ENCODE measurements at places on chromosomes 16 and 17. TPM values are rescaled to one million over a fixed set of nuclear protein-coding genes. Genes with fewer than 3 reads are reported as not detected.

The MRM3 gene
- 9.9 TPM for total RNA-seq

The SLFN14 gene
- total RNA-seq: 0.48 TPM

The KRTAP4-5 gene
- total RNA-seq: not detected

The RANBP10 gene
- total RNA-seq: 6.0 TPM

- no peak for DNase-seq
These were observed 33.0 kb downstream of the STAT3 start for GRCh38 chr17:42354956-42355843.

DNA sequence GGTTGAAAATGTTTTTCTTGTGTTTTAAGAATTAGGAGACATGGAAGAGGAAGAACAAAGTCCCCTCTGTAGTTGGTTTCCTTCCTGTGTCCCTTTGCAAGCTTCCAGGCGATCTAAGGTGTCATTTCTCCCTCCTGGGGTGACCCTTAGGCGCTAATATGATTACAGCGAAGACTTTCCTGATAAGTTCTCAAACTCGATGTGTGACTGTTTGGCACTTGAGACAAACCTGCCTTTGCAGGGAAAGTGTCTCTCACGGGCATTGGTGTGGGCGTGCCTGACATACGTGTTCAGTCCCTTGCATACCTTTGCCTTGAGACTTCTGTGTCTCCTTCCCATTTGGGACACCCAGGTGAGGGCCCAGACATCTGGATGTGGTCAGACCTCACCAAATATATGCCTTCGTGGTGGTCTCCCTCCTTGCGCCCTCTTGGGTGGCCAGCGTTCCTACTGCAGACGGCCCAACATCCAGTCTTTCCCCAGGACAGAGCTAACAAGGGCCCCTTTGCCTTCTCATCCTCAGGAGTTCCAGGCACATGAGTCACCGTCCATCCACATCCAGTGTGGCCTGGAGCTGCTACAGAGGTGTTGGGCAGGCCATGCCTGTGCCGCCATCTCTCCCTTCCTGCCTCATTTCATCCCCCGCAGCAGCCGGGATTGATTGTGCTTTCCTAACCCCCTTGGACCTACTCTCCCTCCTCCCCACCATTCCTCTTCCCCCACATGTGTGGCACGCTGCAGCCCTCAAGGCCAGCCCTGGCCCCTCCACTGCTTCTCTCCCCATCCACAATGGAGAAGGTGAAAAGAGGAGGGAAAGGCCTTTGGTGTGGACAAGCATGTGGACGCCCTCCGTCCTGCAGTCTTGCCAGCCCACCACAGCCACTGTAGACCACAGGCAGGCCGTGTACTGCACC, 3.1 kb upstream of the JPT2 start:
- DNase-seq: no peak

DNA sequence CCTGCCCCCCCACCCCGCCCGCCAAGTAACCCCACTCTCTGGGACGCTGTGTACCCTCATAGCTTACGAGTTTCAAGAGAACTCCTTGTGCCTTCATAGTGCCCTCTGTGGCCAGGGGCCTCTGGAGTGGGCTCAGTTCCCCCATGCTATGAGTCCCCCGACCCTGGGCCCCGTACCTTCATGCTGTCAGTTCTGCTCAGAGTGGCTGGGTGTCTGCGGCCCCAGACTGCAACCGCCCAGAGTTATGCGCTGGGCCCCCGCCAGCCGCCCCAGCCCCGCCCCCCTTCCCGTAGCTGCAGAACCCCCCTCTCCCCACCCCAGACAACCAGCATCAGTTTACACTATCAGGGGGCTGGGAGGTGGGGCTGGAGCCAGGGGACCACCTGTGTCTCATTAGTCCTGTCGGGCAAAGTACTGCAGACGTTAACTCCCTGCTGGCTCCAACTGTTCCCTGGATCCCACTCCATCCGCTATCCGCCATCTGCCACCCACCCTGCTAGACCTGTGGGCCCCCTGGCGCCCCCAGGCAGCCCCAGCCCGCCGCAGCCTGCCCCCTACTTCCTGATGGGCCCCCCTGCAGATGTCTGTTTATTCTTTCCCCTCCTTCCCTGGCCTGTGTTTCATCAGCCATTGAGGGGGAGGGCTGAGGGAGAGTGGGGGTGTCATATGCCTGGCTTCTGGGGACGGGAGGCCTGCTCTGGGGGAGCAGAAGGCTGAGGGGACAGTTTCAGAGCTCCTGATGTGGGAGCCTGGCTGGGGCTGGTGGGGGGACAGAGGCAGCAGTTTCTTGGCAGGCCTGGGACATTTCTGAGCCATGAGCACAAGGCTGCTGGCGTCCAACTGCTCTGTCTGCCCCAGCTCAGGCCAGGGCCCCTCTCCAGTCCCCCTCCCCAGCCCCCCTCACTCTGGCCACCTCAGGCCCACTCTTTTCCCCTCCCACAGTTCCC, at the start of gene MFAP4:
TSS of gene MFAP4 (minus strand) at position 217 of the 947 bp plus-strand sequence. CDS start at position 182, 35 bp downstream.
- peak; percentile 84 for DNase-seq

DNA sequence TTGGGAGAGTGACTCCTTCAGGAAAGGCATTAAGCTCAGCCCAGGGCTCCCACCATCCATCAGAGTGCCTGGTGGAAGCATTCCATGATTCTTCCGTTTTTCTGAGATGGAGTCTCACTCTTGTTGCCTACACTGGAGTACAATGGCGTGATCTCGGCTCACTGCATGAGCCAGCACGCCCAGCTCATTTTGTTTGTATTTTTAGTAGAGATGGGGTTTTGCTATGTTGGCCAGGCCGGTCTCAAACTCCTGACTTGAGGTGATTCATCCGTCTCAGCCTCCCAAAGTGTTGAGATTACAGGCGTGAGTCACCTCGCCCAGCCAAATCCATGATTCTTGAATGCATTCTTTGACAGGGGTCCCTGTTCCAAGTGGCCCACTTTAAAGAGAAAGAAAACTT, 23.1 kb downstream of the MIS12 start:
- no peak for DNase-seq

- DNase-seq: peak; percentile 80
These were observed 24.8 kb upstream of the MRPS23 start for GRCh38 chr17:57874434-57875289.

DNA sequence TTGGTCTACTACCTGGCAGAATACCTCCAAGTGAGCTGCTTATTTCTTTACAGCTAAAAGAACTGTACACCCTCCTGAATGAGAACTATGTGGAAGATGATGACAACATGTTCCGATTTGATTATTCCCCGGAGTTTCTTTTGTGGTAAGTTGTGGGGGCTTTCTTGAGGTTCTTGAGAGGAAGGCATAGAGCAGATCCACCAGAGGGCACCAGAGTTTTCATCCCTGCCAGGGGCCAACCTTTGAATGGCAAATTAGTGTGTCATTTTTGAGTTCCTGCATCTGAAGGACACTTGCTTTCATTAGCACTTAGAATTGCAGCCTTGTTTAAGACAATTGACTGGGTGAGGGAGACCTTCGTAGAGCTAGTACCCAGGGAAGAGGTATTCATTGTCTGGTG, 35.0 kb downstream of the NMT1 start:
- DNase-seq: no peak

DNA sequence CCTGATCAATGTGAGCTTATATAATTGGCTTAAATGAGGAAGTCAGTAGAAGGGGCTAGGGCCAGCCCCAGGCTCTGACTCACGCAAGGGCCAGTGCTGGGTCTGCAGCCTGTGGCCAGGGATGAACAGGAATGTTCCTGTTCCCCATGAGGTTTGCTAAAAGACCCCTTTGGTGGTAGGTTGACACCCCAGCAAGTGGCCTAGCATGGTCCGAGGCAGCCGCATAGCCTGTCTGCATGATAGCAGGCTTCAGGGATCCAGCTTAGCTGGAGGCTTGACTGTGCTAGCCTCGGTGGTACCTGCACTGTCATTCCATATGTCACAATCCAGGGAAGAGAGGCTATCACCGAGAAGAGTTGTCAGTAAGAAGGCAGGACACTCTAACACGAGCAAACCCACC, 23.5 kb downstream of the TRIM25 start:
- DNase-seq: no peak

GRCh38 chr16:22736791-22737190, 77.2 kb upstream of the HS3ST2 start:
- DNase-seq: no peak

DNA sequence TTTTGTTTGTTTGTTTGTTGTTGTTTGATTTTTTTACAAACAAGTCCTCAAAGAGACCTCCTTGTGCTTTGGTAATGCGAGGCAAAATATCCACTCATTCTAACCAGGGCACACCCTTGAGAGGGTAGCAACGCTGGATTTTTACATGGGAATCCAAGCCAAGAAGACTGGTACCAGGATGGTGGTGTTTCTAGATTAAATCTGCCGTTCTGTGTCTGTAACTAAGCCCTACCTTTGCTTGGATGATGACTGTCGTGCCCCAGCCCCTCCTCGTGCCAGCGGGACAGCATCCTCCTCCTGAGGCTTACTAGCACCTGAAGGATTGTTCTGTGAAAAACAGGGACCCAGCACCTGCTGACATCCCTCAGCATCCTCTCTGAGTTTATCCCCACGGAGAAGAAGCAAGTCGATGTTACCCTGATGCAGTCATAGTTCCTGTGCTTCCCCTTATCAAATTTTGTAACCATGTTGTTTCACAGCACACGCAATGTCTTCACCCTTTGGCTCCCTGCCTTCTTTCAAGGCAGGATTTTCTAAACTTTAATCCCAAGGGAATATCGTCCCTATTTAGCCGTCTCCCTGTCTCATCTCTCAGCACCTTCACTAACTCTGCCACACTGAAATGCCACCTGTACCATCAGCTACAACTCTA, 5.1 kb upstream of the HSBP1 start:
- DNase-seq: no peak

DNA sequence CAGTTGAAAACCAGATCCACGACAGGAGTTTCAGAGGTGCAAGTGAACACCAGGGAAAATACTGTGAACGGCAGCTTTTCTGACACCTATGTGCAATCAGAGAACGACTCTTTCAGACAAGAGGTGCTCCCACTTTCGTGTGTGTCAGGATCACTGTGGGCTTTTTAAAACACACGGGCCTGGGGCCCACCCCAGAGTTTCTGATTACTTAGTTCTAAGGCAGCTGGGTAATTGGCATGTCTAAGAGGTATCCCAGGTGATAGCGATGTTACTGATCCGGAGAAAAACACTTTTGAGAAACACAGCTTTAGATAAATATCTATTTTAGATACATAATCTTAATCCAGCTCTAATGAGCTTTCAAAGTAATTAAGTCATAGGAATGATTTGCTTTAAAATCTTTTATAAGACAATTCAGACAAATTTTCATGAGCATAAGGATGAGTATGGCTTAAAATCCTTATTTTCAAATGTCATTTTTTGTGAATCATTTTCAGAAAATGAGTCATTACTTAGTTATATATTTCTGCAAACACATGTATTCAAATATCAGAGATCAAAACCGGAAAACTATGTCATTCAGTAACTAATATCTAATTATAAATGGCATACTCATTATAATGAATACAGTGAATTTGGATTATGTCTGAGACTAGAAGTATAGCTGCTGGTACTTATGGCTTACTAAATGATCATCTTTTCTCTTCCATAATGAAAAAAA, 217.9 kb upstream of the PSMD7 start:
- DNase-seq: no peak

- no peak for DNase-seq
These were observed 290.1 kb downstream of the C16orf95 start for GRCh38 chr16:87027056-87027616.

GRCh38 chr16:27404163-27404823, 2.3 kb downstream of the IL21R start:
- no peak for DNase-seq

DNA sequence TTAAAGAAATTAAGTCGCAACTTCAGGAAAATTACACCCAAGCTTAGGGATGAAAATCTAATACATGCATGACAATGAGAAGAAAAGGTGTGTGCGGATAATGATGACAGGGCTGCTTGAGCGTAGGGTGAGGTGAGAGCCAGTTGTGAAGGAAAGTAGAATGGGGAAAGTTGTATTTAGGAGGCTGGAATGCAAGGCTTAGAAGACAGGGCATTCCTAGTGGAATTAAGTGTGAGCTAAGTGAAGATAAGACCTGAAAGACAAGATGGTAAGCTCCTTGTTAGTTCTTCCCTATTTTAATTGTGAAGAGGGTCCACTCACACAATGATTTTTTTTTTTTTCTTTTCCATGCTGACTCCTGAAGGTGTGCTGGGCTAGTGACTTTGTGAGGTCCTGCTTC, 519.5 kb upstream of the SALL1 start:
- DNase-seq: no peak

DNA sequence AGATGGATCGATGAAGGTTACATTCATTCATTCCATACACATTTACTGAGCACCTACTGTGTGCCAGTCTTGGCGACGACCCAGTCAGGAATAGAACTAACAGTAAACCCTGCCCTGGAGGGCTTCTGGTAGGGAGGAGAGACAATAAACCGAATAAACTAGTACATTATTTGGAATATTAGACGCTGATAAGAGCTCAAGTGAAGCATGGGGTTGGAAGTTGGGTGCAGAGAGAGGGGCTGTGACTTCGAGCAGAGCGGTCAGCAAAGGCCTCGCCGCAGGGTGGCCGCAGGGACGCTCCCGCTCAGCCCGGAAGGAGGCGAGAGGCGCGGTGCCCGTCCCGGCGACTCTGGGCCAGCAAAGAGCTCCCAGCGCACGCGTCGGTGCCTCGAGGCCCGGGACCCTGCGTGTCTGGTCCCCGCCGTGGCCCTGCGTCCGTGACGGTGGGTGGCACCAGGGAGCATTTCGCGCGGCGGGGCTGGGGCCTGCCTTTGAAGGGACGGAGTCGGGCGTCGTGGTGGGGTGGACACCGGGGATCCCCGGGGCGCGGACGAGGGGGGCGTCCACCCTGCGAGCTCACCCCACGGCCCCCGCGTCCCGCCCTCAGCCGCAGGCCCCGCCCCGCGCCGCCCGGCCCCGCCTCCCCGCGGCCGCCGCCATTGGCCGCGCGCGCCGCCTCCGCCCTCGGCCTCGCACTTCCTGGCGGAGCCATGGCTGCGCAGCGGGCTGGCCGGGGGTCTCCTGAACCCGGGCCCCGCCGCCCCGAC, at the start of gene KLHL36:
TSS of gene KLHL36 (plus strand) at position 684 of the 767 bp plus-strand sequence. CDS start 2,357 bp downstream, outside the sequence.
- DNase-seq: no peak

DNA sequence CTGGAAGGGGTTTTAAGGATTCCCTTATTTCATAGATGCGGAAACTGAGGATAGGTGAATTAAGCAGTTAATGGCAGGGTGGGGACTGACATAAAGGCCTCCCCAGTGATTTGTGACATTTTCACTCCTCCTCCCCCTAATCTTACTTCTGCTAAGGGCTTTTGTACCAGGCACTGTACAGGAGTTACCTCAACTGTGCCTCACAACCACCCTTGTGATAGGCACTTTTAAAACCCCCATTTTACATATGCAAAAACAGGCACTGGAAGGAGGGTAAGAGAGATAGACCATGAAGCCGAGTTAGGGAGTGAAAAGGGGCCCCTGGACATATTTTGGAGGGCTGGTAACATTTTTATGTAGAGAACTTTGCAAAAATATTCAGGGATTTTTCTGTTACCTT, 862 bp upstream of the GDE1 start:
- DNase-seq: no peak

DNA sequence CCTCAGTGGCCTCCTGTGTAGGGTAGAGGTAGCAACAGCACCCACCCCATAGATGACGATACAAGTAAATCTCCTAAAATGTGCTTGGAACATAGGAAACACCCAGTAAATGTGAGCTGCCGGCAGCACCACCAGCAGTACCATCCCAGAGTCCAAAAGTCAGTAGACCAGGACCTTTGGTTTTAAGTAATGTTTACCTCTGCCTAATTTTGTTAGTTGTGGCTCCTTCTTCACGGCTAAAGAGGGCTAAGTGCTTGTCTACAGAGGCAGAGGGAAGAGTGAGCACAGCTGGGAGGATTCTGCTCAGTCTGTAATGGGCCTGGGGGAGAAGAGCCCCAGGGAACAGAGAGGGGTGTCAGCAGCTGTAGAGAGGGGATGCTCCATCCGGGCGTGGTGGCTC, 91.3 kb upstream of the FBXO47 start:
- DNase-seq: no peak

Data from urinary bladder (tissue), 4 donors.